GM18507 (cell line): ENCODE measurements at places on chromosomes 12 and 14.

DNA sequence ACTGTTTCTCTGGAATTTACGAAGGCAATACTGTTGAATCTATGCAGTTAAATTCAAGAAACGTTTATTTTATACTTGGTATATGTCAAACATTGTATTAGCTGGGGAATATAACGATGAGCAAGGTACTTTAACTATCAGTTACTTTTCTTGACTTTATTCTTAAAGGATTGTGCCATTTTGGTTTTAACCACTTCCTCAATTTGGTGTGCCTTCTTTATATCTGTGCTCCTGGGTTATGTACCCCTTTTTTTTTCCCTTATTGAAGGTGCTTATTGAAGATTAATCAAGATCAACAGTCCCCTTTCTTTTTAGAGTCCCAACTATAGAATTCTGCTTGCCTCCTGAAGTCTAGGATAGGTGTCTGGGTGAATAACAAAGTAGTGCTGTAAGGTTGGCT lies 5.8 kb downstream of the RAB21 start:
- DNase-seq = no peak

DNA sequence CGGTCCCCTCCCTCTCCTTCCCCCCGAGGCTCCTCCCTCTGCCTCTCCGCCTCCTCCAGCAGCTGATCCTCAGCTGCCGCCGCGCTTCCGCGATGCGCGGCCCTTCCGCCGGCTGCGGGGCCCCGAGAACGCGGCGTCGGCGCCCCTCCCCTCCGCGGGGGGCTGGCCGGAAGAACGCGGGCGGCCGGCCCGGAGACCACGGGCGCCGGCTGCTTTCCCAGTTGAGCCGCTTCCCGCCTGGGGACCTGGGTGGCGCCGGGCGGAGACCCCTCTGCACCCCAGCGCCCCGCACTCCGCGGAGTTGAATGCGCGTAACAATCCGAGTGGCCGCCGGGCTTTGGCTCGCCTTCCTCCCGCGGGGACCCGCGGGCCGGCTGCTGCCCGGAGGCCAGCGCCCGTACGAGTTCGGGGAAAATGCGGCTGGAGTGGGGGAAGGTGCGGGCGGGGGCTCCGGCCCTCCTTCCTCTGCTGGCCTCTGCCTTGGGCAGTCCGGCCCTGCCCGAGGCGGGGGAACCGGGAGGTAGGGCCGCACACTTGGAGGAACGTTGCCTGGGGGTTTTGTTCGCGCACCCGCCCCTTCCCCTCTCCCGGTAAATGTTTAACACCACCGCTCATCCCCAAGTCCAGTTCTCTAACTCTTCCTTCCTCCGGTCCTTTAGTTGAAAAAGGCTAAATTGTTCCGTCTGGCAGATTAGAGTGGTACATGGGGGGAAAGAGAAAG lies 393 bp upstream of the DCAF5 start:
- peak; percentile 90 for DNase-seq

GRCh38 chr14:105924951-105925591 lies 398.7 kb downstream of the TMEM121 start:
- no peak for DNase-seq

DNA sequence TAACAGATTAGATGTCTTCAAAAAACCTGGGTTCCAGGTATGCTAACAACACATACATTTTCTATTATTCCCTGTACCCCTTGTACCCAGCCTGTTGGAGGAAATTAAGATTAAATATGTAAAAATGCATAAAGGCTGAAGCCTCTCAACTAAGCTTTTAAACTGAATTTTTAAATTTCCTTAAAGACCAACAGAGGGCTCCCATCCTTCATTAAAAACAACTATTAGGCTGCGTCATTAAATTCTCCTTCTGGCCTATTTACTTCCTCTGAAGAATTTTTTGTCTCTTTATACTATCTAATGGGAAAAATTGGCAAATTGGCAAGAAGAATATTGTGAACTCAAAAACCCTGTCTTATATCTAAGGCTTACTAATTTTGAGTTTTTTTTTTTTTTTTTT lies 21.8 kb downstream of the SENP1 start:
- no peak for DNase-seq

DNA sequence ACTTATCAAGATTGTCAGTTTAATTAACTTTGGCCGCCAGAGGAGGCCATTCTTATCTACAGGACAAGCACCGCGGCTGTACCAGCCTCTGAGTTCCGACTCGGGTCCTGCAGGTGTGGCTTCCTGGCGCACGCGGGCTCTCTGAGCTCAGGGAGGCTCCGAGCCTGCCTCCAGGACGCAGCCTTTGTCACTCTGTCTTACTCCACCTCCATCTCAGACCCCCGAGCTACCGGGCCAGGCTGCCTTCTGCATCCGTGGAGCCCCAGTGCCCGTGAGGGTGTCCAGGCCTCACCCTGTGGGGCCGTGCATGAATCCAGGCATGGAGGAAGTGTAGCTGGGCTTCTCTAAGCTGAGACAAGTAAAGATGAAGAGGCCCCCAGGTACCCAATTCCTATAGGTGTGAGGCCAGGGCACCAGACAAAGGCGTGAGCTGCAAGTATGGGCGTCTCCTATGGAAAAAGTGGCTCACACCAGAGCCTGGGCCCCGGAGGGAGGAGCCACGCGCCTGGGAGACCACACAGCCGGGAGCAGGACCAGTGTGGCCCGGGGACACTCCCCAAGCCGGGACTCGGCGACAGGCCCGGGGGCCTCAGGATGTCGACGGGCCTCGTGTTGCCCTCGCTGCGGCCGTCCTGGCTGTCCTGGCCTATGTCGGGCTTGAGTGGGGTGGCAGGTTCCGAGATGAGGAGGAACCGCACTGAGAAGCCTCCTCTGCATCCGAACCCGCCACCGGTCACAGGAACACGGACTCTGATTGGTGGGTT lies 42.8 kb downstream of the NOC4L start:
- no peak for DNase-seq

DNA sequence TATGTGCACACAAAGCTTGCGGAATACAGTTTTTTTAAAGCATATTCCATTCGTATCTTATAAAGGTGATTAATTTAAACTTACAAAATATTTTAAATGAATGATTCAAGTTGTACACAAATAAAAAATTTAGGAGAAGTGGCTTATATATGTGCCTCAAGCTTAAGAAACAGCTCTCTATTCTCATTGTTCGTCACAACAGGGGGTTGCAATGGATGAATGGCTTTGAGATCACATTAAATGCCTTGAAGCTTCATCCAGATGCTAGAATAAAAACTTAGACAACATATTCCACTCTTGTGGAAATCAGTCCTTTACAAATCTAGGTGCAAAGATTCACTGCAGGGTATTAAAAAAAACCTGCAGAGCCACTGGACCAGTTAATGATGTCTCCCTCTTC lies 303.9 kb upstream of the LRFN5 start:
- DNase-seq = no peak

GRCh38 chr14:106670011-106670410 lies 1143.6 kb downstream of the TMEM121 start:
- no peak for DNase-seq

- peak; percentile 4 for DNase-seq
Observed at GRCh38 chr12:88299567-88300101, 157.5 kb downstream of the TMTC3 start.

DNA sequence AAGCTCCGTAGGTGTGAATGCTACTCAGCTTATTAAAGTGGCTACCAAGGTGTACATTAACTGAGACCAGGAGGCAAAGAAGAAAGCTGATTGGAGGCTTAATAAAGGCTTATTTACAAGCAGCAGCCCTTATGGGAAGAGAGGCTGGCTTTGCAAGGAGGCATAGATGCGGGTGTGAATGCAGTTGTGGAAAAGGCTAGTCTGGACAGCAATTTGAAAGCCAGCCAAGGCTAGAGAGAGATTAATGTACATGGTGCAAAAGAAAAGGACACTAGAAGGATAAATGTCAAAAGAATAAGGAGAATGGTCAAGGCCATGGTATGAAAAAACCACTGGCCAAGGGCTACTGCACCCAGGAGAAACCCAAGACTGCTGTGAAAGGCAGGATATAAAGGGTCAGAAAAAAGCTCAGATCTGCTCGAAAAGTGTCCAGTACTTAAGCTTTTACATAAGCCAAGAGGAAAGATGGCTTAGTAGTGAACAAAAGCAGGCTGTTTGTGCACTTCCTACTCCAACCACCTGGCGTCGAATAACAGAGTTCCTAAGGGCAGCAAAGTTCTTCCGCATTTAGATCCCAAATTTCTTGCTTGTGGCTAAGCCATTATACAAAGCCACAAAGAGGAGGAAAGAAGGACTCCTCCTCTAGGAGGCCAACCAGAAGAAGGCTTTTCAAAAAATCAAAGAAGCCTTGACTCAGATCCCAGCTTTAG lies 24.0 kb downstream of the KLRK1 start:
- DNase-seq = no peak

- no peak for DNase-seq
Observed at GRCh38 chr12:103727638-103728037, 113.4 kb downstream of the NT5DC3 start.

DNA sequence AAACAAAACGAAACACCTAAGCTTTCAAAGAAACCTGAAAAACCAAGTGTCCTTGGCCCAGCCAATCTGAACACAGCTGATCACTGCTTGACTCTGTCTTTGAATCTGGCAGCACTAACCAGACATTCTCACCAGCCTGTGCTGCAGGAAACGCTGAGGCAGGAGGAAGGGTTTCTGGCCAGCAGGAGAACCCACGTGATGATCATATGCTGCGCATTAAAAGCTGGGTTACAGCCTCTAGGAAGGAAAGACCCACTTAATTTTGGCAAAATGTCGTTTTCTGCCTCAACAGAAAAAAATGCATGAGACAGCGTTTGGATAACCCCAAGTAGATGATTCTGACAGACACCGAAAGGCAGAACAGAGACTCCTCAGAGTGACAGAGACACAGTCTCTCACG lies 9.8 kb downstream of the APPL2 start:
- DNase-seq = no peak

DNA sequence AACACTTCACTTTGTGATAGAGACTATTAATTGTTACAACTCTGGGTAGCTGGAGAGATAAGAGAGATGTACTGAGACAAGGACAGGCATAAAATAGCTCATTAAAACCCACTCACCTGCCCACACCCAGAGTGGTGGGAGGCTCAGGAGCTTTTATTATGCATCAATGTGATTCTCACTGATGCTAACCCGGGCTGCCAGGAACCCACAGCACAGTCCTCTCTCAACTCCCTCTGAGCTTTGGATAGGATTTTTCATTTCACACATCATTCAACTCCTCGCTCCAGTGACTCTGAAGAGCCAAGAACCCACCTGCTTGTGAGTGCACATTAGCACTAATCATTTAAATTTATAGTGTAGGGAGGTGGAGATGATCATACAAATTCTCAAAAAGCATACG lies 827.9 kb downstream of the FLRT2 start:
- no peak for DNase-seq

DNA sequence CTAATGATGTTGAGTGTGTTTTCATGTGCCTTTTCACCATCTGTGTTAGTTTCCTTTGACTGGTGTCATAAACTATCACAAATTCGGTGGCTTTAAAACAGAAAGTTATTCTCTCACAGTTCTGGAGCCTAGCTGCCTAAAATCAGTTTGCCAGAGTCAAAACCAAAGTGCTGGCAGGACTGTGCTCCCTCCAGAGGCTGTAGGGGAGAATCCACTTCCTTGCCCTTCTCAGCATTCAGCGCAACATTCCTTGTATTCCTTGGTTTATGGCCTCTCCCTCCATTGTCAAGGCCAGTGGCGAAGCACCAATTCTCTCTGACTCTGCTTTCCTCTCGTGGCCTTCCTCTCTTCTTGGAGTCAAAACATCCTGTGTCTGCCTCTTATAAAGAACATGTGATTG lies 174.2 kb upstream of the PDE3A start:
- no peak for DNase-seq

DNA sequence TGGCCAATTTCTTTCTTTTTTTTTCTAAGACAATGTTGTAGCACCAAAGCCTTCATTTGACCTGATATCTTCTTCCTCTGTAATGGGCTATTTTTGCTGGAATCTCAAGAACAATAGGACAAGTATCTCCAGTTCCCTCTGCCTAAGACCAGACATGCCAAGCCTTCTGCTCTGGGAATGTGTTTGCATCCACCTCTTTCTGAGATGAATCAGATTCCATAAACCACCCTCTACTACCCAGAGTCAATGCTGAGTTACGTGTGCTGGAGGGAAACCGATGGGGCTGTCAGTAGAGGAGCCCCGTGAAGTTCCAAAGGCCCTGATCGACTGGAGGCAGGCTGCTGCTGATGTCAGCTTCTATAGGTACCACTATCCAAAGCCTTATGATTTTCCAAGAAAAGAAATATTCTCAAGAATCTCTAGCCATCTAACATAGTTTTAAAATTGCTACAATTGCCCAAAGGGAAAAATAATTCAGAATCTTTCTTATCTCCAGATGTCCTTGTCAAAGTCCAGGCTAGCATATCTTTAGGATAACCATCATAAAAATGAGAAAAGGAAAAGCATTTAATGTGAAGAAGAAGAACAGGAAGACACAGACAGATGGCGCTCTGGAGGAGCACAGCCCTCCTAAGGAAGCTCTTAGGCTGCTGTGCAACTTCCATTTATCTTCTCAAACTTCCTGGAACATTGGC lies 101.9 kb downstream of the SLC8A3 start:
- DNase-seq = no peak

GRCh38 chr14:24837280-24838046 lies 203.5 kb upstream of the GZMB start:
- no peak for DNase-seq

DNA sequence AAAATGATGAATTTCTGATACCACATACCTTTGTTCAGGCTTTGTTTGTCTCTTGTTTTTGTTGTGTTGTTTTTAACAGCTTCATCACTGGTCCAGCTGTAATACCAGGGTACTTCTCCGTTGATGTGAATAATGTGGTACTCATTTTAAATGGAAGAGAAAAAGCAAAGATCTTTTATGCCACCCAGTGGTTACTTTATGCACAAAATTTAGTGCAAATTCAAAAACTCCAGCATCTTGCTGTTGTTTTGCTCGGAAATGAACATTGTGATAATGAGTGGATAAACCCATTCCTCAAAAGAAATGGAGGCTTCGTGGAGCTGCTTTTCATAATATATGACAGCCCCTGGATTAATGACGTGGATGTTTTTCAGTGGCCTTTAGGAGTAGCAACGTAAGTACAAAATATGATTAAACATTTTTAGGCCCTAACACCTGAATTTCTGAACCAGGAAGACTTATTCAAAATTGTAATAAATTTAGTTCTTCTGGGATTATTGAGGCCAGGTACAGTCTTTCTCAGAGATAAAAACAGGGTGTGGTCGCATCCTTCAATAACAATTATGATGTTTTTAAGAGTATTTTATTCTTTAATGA lies 22.4 kb downstream of the RXYLT1 start:
- DNase-seq = no peak

- no peak for DNase-seq
Observed at GRCh38 chr12:5487948-5488625, 56.2 kb downstream of the NTF3 start.
